ENCODE measurements at places on chromosomes 16 and 17.

GRCh38 chr16:83682116-83682867, 125.5 kb upstream of the HSBP1 start:
- DNase-seq, result peak; percentile 82

DNA sequence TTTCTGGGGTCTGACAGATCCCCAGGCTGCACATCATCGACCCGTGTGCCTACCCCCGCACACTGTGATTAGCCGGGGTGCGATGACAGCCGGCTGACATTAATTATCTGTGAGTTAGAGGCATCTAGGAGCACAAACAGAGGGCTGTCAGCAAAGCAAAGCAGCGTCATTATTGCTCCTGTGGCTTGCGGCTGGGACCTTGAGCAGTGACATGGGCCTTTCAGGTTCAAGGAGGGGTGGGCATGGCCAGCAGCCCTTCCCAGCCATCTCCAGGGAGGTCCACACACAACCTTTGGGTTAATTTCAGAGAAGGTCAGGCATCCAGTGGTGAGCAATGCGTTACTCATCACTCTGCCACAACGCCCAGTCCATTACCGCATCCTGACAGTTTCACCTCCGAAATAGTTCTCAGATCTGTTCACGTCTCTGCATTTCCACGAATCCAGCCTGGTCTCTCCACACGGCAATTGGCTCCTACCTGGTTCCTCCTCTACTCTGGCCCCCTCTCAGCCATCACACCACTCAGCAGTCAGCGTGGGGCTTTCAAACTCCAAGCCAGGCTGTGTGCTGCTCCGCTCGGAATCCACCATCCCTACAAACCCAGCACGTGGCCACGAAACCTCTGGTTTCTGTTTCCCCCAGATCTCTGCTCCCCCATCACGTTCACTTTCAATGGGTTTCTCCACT, 249.7 kb upstream of the C16orf82 start:
- peak; percentile 6 for DNase-seq

DNA sequence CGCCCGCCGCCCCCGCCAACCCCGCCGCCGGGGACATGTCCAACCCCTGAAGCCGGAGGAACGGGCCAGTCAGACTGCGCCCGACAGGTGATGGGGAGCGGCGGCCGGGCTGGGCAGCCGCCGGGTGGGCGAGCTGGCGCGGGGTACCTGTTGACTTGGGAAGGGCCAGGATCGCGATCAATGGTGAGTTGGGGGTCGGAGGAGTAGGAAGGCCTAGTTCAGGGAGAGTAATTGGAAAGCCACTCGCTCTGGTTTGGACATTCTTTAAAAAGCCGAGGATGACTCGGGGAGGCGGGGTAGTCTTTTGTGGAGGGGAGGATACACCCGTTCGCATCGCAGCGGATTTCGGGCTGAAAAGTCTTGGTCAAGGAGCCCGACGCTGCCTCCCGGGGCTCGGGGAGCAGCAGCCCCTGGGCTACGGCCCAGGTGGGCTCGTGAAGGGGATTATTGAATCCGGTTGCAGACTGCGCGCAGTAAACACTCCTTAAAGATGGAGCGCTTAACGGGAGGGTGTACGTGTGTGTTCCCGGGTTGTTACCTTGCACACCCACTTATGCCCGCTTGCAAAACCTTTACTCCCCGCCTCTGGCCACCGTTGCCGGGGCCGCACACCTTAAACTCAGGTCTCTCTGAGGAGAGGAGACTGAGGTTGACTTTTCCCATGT, 123.8 kb downstream of the GOSR1 start:
- DNase-seq, result peak; percentile 18

DNA sequence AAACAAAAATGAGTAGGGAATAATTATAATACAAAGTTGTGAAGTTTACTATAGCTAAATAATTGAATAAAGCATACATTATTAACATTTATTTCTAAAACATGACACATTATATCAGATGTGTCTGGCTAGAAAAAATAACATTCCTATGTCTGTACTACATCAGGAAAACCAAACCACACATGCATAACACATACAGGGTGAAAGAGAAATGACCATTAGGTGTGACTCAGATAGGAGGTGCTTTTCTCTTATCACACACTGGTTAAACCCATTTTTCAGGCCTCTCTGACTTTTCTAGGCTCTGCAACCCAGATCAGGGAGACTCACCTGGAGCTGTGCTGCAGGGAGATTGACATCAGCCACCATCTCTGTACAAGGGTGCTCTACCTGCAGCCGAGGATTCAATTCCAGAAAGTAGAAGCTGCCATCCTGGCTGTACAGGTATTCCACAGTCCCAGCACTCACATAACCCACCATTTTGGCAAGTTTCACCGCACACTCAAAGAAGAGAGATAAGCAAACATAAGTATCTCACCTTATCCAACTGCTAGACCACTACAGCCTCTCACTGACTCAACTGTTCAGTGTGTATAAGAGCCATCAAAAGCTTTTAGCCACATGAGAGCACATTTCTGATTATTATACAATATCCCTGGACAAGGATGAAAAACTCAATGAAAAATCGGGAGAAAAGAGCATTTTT, 116.6 kb upstream of the C17orf78 start:
- DNase-seq, result peak; percentile 41

DNA sequence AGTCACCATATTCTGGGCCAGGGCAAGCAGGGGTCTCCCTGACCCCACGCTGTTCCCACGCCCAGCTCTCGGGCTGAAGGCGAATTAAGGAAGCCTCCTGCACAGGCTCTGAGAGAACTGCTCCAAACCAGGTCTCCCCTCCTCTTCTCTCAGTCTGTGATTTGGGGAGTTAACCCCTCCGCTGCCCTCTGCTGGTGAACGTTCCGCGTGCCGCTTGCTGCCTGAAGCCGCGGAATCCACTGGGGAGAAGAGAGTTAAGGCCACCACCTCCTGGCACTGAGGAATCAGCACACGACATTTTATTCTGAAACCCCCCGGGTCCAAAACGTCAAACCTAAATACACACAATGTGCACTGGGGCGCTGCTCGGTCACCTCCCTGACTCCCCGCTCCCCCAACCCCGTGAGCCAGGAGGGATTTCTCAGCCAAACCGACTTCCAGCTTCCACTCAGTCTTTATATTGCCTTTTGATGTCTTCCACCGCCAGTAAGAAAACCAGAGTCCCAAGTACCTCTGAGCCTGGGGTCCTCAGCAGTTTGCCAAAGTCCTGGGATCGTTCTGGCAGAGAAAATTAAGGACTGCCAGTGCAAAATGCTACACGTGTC, 54.4 kb upstream of the RCVRN start:
- peak; percentile 59 for DNase-seq

DNA sequence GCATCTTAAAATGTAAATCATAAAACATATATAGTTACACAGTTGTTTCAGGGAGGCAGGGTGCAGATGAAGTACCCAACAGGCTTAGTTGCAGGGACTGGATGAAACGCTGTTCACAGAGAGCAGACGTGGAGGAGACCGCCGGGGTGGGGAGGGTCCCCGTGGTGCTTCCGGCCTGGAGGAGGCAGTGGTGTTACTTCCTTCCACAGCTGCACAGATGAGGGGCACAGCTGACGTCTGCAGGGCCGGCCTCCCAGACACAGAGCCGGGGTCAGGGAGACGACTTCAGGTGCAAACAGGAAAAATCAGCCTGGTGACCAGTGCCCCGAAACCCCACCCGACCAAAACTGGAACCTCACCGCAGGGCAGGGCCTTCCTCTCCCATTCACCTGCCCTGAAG, 17.1 kb downstream of the SPIRE2 start:
- DNase-seq, result no peak

GRCh38 chr16:50635505-50636392, 45.4 kb downstream of the SNX20 start:
- DNase-seq, result no peak

DNA sequence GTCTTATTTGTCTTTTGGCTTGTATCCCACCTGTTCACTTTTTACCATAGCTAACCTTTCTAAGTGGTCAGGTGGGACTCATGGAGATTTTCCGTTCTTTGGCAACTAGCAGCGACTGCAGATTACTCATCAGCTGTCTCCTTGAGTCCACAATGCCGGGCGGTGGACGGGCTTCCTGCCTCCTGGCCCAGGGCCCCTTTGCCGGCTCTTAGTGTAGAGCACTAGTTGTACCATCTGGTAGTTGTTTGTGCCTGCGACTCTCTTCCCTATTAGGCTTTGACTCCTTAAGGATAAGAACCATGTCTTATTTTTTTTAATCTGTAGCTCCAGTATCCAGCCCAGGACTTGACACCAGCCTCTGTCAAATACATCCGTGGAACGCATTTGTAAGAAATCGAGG, 399.9 kb downstream of the WWOX start:
- no peak for DNase-seq

DNA sequence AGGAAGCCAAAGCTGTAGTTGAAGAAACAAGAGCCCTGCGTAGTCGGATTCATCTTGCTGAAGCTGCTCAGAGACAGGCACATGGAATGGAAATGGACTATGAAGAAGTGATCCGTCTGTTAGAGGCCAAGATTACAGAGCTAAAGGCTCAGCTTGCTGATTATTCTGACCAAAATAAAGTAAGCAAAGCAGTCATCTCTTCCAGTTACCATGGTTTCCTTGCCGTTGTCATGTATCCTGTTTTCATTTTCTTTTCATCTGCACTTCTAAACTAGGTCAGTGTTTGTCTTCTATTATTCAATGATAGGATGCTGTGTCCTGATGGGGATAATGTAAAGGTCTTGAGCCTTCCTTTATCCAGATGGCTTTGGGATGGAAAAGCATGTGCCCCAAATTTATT, 104.3 kb downstream of the STXBP4 start:
- DNase-seq, result no peak

DNA sequence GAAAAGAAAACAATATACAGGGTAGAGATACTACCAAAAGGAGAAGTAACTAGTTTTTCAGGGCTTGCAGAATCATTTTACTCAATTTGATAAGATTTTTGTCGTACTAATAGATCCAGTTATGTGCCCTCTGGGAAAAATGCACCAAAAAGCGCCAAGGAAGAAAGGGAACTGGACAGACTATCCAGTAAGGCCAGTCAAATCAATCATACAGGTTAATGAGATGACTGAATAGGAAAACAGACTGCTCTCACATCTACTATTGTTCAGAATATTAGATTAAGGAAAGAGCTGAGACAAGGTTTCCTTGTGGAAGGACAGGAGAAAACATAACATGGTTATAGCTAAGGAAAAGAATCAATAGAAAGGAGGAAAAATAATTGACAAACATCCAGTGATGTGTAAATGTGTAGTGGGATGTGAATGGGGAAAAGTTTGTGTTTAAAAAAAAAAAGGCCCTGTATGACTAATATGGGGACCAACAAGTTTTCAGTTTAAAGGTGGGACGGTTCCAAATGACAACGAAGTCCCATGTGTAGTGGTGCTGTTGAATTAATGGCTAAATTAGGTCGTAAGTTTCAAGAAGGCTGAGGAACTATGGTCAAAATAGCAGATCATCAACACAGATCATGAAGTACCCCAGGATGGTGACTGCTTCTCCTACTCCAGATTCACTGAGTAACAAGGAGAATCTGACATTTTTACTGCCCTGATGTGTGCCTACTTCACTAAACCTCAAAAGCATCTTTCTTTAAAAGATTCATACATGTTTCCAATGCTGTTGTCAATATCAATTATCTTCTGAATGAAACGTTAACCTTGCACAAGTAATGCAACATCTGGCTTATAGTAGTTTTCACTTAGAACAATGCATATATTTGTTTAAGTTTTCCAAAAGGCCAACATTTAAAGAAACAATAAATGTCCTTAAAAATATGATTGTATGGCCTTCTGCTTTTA, 40.7 kb downstream of the BRIP1 start:
- no peak for DNase-seq

- no peak for DNase-seq
Observed at GRCh38 chr17:29677221-29677791, 54.6 kb upstream of the CORO6 start.

- no peak for DNase-seq
Observed at GRCh38 chr17:82980632-82981031, 98.8 kb upstream of the METRNL start.

DNA sequence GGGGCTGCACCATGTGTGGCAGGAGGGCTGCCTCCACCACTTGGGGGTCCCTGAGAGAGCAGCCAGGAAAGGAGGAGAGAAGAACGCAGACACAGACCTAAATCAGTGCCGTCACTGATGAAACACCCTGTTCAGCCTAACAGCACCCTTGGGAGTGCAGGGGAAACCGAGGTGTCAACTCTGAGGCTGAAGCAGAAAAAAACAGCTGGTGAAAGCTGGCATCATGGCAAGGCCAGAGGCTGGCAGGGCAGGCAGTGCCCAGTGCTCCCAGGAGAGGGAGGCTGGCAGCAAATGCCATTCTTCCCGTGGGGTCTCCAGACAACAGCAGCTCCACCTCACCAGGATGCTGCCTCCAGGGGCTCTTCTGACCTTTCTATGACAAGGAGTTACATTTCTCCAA, 23.1 kb downstream of the SPHK1 start:
- DNase-seq, result no peak

DNA sequence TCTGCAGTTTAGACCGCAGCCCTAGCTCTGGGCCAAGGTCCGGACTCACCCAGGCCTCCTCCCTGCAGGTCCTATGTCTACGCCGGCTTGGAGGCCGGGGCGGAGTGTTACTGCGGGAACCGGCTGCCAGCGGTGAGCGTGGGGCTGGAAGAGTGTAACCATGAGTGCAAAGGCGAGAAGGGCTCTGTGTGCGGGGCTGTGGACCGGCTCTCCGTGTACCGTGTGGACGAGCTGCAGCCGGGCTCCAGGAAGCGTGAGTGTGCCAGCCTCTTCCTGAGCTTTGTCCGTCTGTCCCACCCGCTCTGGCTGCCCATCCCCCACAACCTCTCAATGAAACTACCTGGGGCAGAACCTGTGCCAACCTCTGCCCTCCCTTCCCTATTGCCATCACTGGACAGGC, 20.1 kb downstream of the WSCD1 start:
- no peak for DNase-seq

- DNase-seq, result peak; percentile 59
Observed at GRCh38 chr17:59844884-59845594, 47.7 kb downstream of the TUBD1 start.

- no peak for DNase-seq
Observed at GRCh38 chr16:51134269-51134812, 16.7 kb downstream of the SALL1 start.

DNA sequence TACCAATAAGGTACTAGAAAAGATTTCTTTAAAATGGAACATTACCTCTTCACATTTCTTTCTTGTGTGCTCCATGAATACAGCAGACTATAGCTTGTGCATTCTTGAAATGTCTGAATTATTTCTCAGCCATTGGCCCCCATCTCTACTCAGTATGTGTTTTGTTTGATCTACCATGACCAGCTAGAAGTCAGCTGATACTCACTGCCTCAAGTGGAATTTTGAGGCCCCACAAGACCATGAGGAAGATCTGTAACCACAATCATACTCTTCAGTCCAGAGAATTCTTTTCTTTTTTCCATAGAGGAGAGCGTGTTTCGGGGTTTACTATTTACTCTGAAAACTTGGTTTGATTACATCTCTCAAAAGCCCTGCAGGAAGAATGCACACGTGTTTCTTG, 319.1 kb downstream of the TOX3 start:
- DNase-seq, result no peak

GRCh38 chr17:48723423-48724250, 652 bp downstream of the PRAC2 start:
- peak; percentile 14 for DNase-seq

- DNase-seq, result peak; percentile 81
Observed at GRCh38 chr17:65228734-65229620, 91.8 kb downstream of the RGS9 start.

- no peak for DNase-seq
Observed at GRCh38 chr17:46841561-46842379, 9.6 kb upstream of the WNT9B start.

Data from fibroblast of skin of right quadriceps (primary cell).